ENCODE measurements at places on chromosomes 2 and 18.

- H3K27me3 ChIP-seq = no peaks in the 10 kb centered on the region
- H3K4me1 ChIP-seq = peaks cover 19% of the 10 kb centered on the region
- H3K27ac ChIP-seq = peak overlapping the region; percentile 39
- H3K4me3 ChIP-seq = no peak overlapping the region
- DNase-seq = no peak
These were observed 51.6 kb downstream of the RNU4ATAC start for GRCh38 chr2:121582272-121582671.

DNA sequence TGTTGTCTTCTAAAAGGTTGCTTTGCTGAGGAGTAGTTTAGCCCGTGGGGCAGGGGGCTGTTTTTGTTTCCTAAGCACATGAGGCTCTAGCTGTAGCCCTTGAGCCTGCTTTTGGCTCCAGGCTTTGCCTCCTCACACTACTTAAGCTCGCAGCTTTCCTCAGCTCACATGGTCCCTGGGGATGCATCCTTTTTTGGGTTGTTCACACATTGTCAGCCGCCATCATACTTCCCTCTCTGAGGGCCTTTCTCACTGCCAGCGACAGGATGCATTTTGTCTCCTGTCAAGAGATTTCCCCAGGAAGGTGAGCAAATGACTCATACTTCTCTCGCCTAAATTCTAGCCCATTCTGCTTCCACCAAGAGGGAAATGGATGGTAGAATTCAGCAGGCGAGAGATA, 279.5 kb upstream of the PKDCC start:
- no peak overlapping the region for H3K27ac ChIP-seq
- no peaks in the 10 kb centered on the region for H3K4me1 ChIP-seq
- H3K27me3 ChIP-seq = peaks cover 10% of the 10 kb centered on the region
- H3K36me3 ChIP-seq = no peaks in the 10 kb centered on the region
- no peak overlapping the region for H3K4me3 ChIP-seq
- no peak for DNase-seq

- DNase-seq = no peak
- no peaks in the 10 kb centered on the region for H3K27me3 ChIP-seq
- no peaks in the 10 kb centered on the region for H3K36me3 ChIP-seq
- no peak overlapping the region for H3K4me3 ChIP-seq
- no peak overlapping the region for H3K27ac ChIP-seq
These were observed 322.2 kb downstream of the ZNF804A start for GRCh38 chr2:184920451-184920965.

GRCh38 chr18:76462326-76462694, 32.7 kb downstream of the ZNF516 start:
- no peaks in the 10 kb centered on the region for H3K36me3 ChIP-seq
- H3K4me1 ChIP-seq = peaks cover 1% of the 10 kb centered on the region
- DNase-seq = no peak
- H3K27me3 ChIP-seq = no peaks in the 10 kb centered on the region
- no peak overlapping the region for H3K4me3 ChIP-seq

GRCh38 chr2:162328424-162329157, 10.1 kb upstream of the IFIH1 start:
- DNase-seq = no peak
- H3K36me3 ChIP-seq = peaks cover 14% of the 10 kb centered on the region
- peaks cover 14% of the 10 kb centered on the region for H3K4me1 ChIP-seq
- no peak overlapping the region for H3K4me3 ChIP-seq
- no peaks in the 10 kb centered on the region for H3K27me3 ChIP-seq

- no peaks in the 10 kb centered on the region for H3K36me3 ChIP-seq
- peaks cover 1% of the 10 kb centered on the region for H3K4me1 ChIP-seq
- no peak overlapping the region for H3K4me3 ChIP-seq
- DNase-seq = no peak
These were observed 21.2 kb upstream of the ALPI start for GRCh38 chr2:232434563-232435374.

GRCh38 chr18:25921677-25922421, 168.6 kb downstream of the SS18 start:
- H3K27me3 ChIP-seq = peaks cover 3% of the 10 kb centered on the region
- H3K27ac ChIP-seq = no peak overlapping the region
- no peak overlapping the region for H3K4me3 ChIP-seq
- peaks cover 3% of the 10 kb centered on the region for H3K4me1 ChIP-seq
- peak; percentile 64 for DNase-seq
- no peaks in the 10 kb centered on the region for H3K36me3 ChIP-seq

DNA sequence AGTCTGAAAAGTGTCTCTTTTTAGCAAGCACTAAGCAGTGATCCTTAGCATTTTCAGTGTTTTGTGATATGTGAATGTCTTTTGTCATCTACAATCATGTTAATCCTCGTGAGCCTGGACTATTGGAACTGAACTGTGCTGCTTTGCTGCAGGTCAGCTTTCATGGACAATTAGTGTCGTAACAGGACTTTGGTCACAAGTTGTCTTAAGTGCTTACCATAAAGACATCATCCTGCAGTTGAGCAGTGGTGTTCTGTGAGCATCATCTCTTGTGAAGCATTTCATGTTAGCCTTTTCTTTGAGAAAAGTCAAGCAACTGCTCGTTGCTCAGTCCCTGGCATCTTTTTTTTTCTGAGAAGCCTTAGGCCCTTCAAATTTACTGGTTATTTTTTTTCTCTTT, 135.9 kb downstream of the ZNF407 start:
- H3K4me1 ChIP-seq = no peaks in the 10 kb centered on the region
- H3K4me3 ChIP-seq = no peak overlapping the region
- H3K36me3 ChIP-seq = peaks cover 5% of the 10 kb centered on the region
- no peaks in the 10 kb centered on the region for H3K27me3 ChIP-seq

- no peak for DNase-seq
- H3K4me1 ChIP-seq = peaks cover 11% of the 10 kb centered on the region
- no peaks in the 10 kb centered on the region for H3K36me3 ChIP-seq
- H3K4me3 ChIP-seq = no peak overlapping the region
- H3K27ac ChIP-seq = no peak overlapping the region
These were observed 60.7 kb downstream of the ARMC9 start for GRCh38 chr2:231259104-231259503.

DNA sequence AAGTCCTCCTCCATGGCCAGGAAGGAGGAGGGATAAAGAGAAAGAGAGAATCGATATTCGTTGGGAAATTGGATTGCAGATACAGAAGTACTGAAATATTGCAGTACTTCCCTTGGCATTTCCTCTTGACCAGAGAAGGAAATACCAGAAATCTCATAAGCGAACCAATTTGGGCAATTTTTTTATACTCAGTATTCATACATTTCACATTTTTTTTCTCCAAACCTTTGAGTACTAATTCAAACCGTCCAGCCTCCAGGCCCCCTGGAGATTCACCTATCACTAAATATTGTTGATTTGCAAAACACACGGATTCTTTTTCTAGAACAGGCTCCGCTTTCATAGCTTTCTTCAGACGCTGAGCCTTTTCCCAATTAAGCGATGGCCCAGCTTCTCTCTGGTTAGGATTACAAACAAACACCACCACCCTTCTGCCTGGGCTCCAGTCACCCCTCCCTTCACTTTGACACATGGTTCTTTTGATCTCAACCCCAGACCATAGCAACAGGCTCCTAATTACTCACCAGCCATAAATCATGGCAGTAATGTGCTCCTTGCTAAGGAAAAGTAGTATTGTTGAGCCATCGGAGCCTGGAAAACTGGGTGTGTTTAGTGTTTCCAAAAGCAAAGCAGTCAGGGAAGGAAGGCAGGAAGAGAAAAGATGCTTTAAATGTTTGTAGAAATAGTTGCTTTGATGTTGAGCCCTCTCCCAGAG, 138.4 kb upstream of the CCDC68 start:
- H3K4me1 ChIP-seq = no peaks in the 10 kb centered on the region
- no peak overlapping the region for H3K27ac ChIP-seq
- no peak for DNase-seq
- no peaks in the 10 kb centered on the region for H3K27me3 ChIP-seq
- H3K4me3 ChIP-seq = no peak overlapping the region

GRCh38 chr2:173370198-173370597, 15.5 kb downstream of the CDCA7 start:
- H3K4me1 ChIP-seq = peaks cover 29% of the 10 kb centered on the region
- H3K27ac ChIP-seq = peak overlapping the region; percentile 70
- H3K36me3 ChIP-seq = peaks cover 69% of the 10 kb centered on the region
- no peaks in the 10 kb centered on the region for H3K27me3 ChIP-seq
- DNase-seq = no peak

- H3K4me3 ChIP-seq = no peak overlapping the region
- no peak overlapping the region for H3K27ac ChIP-seq
- no peak for DNase-seq
These were observed 56.2 kb upstream of the ATP8B1 start for GRCh38 chr18:57859314-57859713.

- H3K27me3 ChIP-seq = no peaks in the 10 kb centered on the region
- H3K4me1 ChIP-seq = no peaks in the 10 kb centered on the region
- no peak overlapping the region for H3K4me3 ChIP-seq
- no peak for DNase-seq
- no peak overlapping the region for H3K27ac ChIP-seq
These were observed 68.5 kb downstream of the STPG4 start for GRCh38 chr2:47086571-47086970.

All from activated CD8-positive, alpha-beta memory T cell treated with anti-CD3 and anti-CD28 coated beads, Interleukin-2, amount 10 ng/mL, durations not matched to agents 7 days and 5 days (primary cell).